ENCODE measurements at places on chromosomes 11 and 22. TPM values are rescaled to one million over a fixed set of nuclear protein-coding genes. Genes with fewer than 3 reads are reported as not detected.

The CTSW gene
- total RNA-seq, result not detected

The GRIK4 gene
- total RNA-seq, result not detected

The PNPLA3 gene
- total RNA-seq, result 3.0 TPM

The TTC9C gene
- 36.2 TPM for total RNA-seq

The SLC5A4 gene
- total RNA-seq, result not detected

The LIMK2 gene
- 120 TPM for total RNA-seq

The SYT12 gene
- 3.2 TPM for total RNA-seq

The CDC42EP2 gene
- total RNA-seq, result 2.6 TPM

The GDPD4 gene
- not detected for total RNA-seq

The TEF gene
- 9.4 TPM for total RNA-seq

The OR8D4 gene
- total RNA-seq, result not detected

The OR6A2 gene
- total RNA-seq, result under 0.01 TPM

The PRODH gene
- total RNA-seq, result 14.7 TPM

The SEC14L6 gene
- total RNA-seq, result 6.7 TPM

The TCN1 gene
- total RNA-seq, result 3.9 TPM

The RAC2 gene
- 16.6 TPM for total RNA-seq

The TTC38 gene
- 11.7 TPM for total RNA-seq

The DGCR6 gene
- 2.2 TPM for total RNA-seq

The SCUBE1 gene
- total RNA-seq, result not detected

The DEAF1 gene
- total RNA-seq, result 41.1 TPM

The TMPRSS5 gene
- not detected for total RNA-seq

The KCNA4 gene
- total RNA-seq, result not detected

The OR2AG2 gene
- under 0.01 TPM for total RNA-seq

The MS4A4E gene
- not detected for total RNA-seq

The PKDREJ gene
- total RNA-seq, result not detected

The CASP5 gene
- 1.1 TPM for total RNA-seq

The MPPED1 gene
- not detected for total RNA-seq

The C11orf91 gene
- total RNA-seq, result not detected

The UVRAG gene
- 12.3 TPM for total RNA-seq

The MUC15 gene
- under 0.01 TPM for total RNA-seq

The MRGPRG gene
- total RNA-seq, result not detected

The MISFA gene
- total RNA-seq, result not detected
